ENCODE measurements at places on chromosomes 13 and 19.

DNA sequence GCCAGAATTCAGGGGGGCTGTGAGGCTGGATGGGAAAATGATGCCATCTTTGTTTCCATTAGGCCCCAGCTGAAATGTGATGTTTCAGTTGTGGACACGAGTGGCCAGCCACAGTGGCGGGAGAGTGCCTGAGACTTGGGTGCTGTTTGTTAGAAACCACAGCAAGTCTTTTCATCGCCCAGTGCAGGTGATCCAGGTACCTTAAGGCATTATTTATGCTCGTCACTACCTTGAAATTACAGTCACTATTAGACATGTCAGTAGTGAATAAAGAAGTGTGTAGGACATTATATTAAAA lies 82.5 kb upstream of the TM9SF2 start:
- H3K27ac ChIP-seq = no peak overlapping the region
- H3K4me1 ChIP-seq = no peaks in the 10 kb centered on the region
- no peaks in the 10 kb centered on the region for H3K36me3 ChIP-seq
- H3K4me3 ChIP-seq = no peak overlapping the region
- no peak for DNase-seq

GRCh38 chr13:110340812-110341444 lies 33.8 kb downstream of the COL4A2 start:
- peak overlapping the region; percentile 7 for H3K4me3 ChIP-seq
- peak overlapping the region; percentile 89 for H3K27ac ChIP-seq
- no peaks in the 10 kb centered on the region for H3K4me1 ChIP-seq
- no peaks in the 10 kb centered on the region for H3K36me3 ChIP-seq
- DNase-seq = no peak

GRCh38 chr13:51524829-51525566 lies 59.3 kb upstream of the WDFY2 start:
- H3K4me1 ChIP-seq = no peaks in the 10 kb centered on the region
- H3K36me3 ChIP-seq = no peaks in the 10 kb centered on the region
- DNase-seq = no peak
- H3K27me3 ChIP-seq = no peaks in the 10 kb centered on the region
- H3K27ac ChIP-seq = no peak overlapping the region
- H3K4me3 ChIP-seq = no peak overlapping the region

- no peak overlapping the region for H3K27ac ChIP-seq
- no peaks in the 10 kb centered on the region for H3K36me3 ChIP-seq
- no peak for DNase-seq
- H3K4me1 ChIP-seq = peaks cover 46% of the 10 kb centered on the region
These were observed 6.0 kb upstream of the GJB2 start for GRCh38 chr13:20198781-20199180.

- no peaks in the 10 kb centered on the region for H3K27me3 ChIP-seq
- no peaks in the 10 kb centered on the region for H3K4me1 ChIP-seq
- no peak for DNase-seq
- no peak overlapping the region for H3K4me3 ChIP-seq
These were observed 615.5 kb downstream of the FGF9 start for GRCh38 chr13:22286338-22286737.

DNA sequence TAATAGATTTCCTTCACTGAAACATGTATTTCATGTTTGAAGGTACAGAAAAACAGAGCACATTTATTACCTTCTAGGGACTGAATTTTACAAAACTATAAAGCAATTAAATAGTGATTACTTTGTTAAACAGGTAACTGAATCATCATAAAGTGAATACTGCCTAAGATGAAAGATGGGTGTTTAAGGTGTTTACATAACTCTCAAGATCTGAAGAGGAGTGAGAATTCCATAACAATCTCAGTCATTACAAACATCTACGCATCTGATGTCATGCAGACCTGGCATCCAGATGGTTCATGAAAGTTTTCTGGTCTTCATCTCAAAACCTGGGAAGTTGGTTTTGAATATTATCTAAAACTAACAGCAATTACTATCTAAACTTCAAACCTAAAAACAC lies 80.4 kb downstream of the MIPEP start:
- H3K4me3 ChIP-seq = no peak overlapping the region
- no peak for DNase-seq
- H3K4me1 ChIP-seq = no peaks in the 10 kb centered on the region
- H3K36me3 ChIP-seq = peaks cover 19% of the 10 kb centered on the region

DNA sequence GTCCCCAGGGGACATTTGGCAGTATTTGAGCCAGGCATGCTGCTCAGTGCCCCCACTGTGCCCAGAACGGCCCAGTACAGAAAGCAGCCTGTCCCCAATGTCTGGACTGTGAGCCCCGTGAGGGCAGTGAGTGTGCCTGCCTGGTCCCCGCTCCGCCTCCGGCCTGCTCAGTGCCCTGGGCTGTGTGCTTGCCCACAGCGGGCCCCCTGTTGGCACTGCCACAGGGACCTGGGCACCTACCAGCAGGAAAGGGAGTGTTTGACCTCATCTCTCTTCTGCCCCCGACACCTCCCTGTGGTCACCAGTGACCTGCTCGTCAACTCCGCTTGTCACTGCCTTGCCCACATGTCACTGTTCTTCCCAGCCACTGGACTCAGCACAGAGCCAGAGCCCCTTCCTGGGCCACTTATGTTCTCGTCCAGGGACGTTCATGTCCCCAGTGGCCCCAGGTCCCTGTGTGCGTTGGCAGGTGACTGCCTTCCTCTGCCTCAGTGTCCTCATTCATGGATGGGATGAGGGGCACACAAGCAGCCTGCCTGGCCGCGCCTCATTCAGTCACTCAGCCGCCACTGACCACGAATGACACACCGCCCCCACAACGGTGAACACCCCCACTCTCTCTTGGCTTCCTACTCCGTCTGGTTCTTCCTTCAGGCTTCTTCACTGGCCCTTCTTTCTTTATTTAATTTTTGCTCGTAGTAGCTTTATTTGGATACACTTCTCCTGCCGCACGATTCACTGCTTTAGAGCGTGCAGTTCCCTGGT lies 2.8 kb downstream of the FZR1 start:
- no peak for DNase-seq
- no peaks in the 10 kb centered on the region for H3K27me3 ChIP-seq
- H3K36me3 ChIP-seq = no peaks in the 10 kb centered on the region
- no peak overlapping the region for H3K27ac ChIP-seq

DNA sequence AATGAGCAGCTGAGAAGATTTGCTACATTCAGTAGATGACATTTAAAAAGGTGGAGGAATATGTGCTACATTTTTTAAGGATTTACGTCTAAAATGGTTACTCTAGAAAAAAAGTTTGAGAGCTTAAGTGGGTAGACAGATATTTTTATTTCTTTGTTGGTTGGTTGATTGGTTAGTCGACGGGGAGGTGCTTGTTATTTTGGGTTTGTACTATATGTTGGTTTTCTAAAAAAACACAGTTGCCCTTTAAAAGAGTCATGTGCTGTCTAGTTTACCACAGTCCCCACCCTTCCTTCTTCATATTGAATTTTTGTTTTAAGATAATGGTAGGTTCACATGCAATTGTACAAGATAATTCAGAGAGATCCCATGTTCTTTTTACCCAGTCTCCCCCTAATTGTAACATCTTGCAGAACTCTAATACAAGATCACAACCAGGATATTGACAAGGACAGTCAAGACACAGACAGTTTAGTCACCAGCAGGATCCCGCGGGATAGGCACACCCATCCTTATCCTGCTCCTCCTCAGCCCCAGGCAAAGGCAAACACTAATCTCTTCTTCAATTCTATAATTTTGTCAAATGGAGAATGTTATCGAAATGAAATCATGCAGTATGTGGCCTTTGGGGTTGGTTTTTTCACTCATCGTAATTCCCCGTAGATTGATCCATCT lies 171.4 kb downstream of the FOXO1 start:
- DNase-seq = no peak
- no peaks in the 10 kb centered on the region for H3K27me3 ChIP-seq
- H3K27ac ChIP-seq = no peak overlapping the region
- H3K36me3 ChIP-seq = no peaks in the 10 kb centered on the region

DNA sequence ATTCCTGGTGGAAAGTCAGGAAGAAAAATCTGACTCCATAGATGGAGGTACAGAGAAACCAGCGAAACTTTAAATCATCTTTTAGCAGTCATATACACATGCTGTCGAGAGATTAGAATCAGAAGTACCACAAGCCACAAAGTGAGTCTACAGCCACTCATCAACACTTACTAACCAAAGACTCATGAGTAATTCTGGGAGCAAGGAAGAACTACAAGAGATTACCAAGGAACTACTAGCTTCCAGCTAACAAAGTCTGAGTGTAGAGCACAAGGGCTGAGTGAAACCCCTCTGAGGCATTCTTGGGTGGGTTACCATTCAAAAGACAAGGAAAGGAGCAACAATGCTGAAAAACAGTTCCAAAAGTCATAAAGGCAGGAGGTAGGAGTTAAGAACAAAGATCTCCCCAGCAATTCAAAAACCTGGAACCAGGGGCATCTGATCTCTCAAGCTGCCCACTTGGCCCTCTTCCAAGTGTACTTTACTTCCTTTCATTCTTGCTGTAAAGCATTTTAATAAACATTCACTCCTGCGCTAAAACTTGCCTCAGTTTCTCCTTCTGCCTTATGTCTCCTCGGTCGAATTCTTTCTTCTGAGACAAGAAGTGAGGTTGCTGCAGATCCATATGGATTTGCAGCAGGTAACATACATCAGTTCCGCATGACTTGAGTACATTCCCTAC lies 13.0 kb downstream of the RBM26 start:
- H3K27me3 ChIP-seq = no peaks in the 10 kb centered on the region
- no peak for DNase-seq
- H3K4me3 ChIP-seq = no peak overlapping the region
- H3K36me3 ChIP-seq = peaks cover 4% of the 10 kb centered on the region

- H3K4me3 ChIP-seq = peak overlapping the region; percentile 28
- H3K4me1 ChIP-seq = no peaks in the 10 kb centered on the region
- H3K27ac ChIP-seq = no peak overlapping the region
- H3K27me3 ChIP-seq = no peaks in the 10 kb centered on the region
These were observed 1193.8 kb downstream of the SLITRK1 start for GRCh38 chr13:82688400-82688994.

DNA sequence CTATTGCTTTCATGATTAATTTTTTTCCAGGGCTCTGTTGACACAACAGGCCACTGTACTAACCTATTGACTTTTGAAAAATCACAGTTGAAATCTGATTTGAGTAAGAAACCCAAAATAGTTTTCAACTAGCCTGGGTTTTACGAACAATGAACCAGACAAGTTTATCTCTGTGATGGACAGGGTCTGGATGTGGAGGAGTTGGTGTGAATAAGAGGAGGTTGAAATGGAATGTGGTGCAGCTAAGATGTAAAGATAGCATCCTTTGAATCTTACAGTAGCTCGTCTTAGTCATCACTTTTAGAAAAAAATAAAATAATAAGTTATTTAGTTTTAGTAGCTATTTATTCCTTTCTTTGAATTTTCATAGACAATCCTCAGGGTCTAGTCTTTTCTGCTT lies 8.3 kb upstream of the OXGR1 start:
- H3K4me1 ChIP-seq = no peaks in the 10 kb centered on the region
- H3K27me3 ChIP-seq = no peaks in the 10 kb centered on the region
- no peaks in the 10 kb centered on the region for H3K36me3 ChIP-seq
- no peak for DNase-seq
- H3K4me3 ChIP-seq = no peak overlapping the region
- H3K27ac ChIP-seq = no peak overlapping the region

DNA sequence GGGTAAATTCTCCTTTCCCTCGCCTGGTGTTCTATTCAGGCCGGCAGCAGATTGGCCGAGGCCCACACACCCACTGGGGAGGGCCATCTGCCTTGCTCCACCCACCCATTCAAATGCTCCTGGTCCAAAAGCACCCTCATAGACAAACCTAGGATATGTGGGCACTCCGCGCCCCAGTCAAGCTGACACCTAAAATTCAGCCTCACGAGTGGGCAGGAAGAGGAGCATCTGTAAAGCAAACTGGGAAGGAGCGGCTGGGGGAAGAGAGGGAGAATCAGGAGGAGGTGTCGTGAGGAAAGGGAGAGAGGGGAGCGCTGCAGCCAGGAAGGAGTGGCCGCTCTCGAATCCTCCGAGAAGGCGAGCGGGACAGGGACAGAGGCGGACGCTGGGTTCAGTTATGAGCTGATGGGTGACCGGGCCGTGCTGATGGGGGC lies 136.9 kb downstream of the USP12 start:
- DNase-seq = no peak
- no peak overlapping the region for H3K27ac ChIP-seq
- H3K36me3 ChIP-seq = no peaks in the 10 kb centered on the region
- peaks cover 22% of the 10 kb centered on the region for H3K27me3 ChIP-seq
- H3K4me1 ChIP-seq = peaks cover 12% of the 10 kb centered on the region

GRCh38 chr13:74288361-74288911 lies 154.2 kb upstream of the KLF12 start:
- peak overlapping the region; percentile 20 for H3K4me3 ChIP-seq
- DNase-seq = no peak
- peaks cover 19% of the 10 kb centered on the region for H3K4me1 ChIP-seq
- H3K27ac ChIP-seq = peak overlapping the region; percentile 30
- no peaks in the 10 kb centered on the region for H3K36me3 ChIP-seq
- H3K27me3 ChIP-seq = no peaks in the 10 kb centered on the region

- H3K27ac ChIP-seq = peak overlapping the region; percentile 96
- no peaks in the 10 kb centered on the region for H3K27me3 ChIP-seq
- DNase-seq = no peak
- H3K36me3 ChIP-seq = peaks cover 2% of the 10 kb centered on the region
These were observed 454 bp downstream of the TIMM44 start for GRCh38 chr19:7942981-7943443.

DNA sequence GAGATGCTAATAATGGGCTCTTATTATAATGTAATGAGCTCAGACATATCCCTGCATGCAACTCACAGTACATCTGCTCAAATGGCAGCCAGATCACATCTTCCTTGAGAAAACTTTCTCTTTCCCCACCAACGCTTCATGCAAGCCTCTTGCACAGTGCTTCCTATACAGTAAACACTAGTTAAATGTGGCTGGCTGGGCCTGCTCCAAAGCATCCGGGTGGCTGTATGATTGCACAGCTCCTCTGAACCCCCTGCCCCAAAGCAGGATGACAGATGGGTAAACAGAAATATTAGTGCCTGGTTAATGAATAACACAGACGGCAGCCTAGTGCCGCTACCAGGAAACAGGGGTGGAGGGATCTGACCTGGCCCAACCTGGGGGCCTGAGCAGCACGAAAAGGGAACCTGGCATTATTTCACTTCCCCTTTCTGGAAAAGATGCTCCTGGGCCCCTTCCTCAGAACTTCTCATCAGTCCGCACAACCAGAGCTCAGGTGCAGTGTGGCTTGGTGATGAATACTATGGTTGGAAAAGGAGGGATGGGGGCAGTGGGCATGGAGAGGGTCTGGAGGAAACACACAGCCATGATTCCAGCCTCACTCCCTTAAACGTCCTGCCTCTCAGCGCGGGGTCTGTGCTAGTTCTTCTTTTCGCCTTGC lies 10.8 kb downstream of the FFAR2 start:
- no peak overlapping the region for H3K4me3 ChIP-seq
- no peak overlapping the region for H3K27ac ChIP-seq
- no peaks in the 10 kb centered on the region for H3K36me3 ChIP-seq
- DNase-seq = no peak

GRCh38 chr13:72514146-72514545 lies 213.3 kb downstream of the MZT1 start:
- no peaks in the 10 kb centered on the region for H3K27me3 ChIP-seq
- no peak for DNase-seq
- H3K4me1 ChIP-seq = no peaks in the 10 kb centered on the region

GRCh38 chr13:77859450-77859849 lies 59.2 kb downstream of the EDNRB start:
- peak overlapping the region; percentile 36 for H3K27ac ChIP-seq
- no peak for DNase-seq
- no peaks in the 10 kb centered on the region for H3K36me3 ChIP-seq

- no peak overlapping the region for H3K4me3 ChIP-seq
- H3K36me3 ChIP-seq = no peaks in the 10 kb centered on the region
- H3K4me1 ChIP-seq = peaks cover 6% of the 10 kb centered on the region
- H3K27ac ChIP-seq = no peak overlapping the region
These were observed 41.7 kb upstream of the HOMER3 start for GRCh38 chr19:18982669-18983068.

Data from esophagus squamous epithelium (tissue), 5 donors.